Right lung (tissue), 10 donors: ENCODE measurements at places on chromosomes 2 and 18. TPM values are rescaled to one million over a fixed set of nuclear protein-coding genes. Genes with fewer than 3 reads are reported as not detected.

- no peak for DNase-seq
These were observed 20.4 kb upstream of the CCL20 start for GRCh38 chr2:227793148-227793712.

Gene SPC25
- 21.0 TPM for polyA plus RNA-seq

- DNase-seq: no peak
These were observed 13.8 kb downstream of the FOSL2 start for GRCh38 chr2:28406276-28407096.

- peak; percentile 40 for DNase-seq
These were observed 1.0 kb upstream of the TUBB6 start for GRCh38 chr18:12306752-12307700.

DNA sequence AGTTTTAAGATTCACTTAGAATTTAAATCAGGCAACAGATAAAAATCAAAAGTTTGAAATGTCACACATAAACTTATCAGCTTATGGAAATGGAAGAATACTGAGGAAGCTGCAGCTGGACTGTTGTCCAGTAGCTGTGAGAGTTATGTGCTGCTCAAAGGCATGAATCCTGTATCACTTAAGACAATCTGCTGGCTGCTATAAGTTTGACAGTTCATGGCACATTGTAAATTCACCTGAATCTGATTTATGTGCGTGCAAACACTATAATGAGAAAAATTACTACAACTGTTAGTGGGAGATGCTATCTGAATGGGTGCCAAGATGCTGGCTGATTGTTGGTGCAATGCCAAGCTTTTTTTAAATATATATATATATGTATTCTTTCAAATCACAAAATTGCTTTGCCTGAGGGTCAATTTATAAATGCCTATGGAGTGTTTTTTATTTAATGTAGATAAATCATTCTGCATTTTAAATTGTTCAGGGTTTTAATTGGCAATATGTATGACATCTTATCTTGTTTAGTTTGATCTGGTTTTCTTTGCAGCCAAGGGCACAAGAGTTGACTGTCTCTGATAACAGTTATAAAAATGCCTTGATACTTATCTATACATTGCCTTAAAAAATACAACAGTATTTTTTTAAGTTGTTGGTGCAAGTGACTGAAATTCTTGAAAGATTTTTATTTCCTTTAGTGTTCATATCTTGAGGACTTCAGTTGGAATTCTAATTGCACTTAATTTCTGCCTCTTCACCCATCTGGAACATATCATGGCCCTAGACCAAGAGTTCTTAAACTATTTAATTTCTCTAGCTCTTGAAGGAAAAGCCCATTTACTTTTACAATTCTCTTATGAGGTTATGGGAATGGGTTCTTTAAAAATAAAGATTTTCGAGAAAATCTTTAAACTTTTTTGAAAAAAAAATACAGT, 48.7 kb downstream of the CAVIN2 start:
- no peak for DNase-seq
